ENCODE measurements at places on chromosomes 12 and 14.

GRCh38 chr14:104864267-104865080 is 594 bp upstream of the CEP170B start:
- no peak for DNase-seq

DNA sequence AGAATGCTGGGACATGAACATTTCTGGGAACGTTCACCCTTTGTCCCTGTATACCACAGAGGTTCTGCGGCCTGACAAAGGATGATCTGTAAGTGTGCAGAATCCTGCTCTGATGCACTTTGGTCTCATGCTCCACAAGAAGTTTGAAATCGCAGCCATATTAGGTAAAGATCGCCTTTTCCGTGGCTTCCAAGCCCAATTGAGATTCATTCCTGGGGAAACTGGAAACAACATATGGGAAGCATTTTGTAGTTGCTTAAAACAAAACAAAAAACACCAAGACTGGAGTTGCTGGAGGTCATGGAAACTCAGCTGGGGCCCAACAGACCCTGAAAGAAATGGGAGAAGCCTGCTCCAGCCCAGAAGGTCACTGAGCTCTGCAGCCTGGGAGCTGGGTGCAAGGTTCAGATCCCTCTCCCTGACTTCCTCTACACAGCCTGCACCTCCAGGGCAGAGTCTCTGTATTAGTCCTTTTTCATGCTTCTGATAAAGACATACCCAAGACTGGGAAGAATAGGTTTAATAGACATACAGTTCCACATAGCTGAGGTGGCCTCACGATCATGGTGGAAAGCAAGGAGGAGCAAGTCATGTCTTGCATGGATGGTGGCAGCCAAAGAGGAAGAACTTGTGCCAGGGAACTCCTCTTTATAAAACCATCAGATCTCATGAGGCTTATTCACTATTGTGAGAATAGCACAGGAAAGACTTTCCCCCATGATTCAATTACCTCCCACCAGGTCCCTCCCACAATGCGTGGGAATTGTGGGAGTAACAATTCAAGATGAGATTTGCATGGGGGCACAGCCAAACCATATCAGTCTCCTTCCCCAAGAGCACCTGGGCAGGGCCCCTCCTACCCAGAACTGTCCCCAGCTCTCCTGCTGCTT is 60.8 kb upstream of the CHGA start:
- DNase-seq, result no peak

GRCh38 chr12:121334513-121335343 is 17.5 kb downstream of the ANAPC5 start:
- peak; percentile 92 for DNase-seq

DNA sequence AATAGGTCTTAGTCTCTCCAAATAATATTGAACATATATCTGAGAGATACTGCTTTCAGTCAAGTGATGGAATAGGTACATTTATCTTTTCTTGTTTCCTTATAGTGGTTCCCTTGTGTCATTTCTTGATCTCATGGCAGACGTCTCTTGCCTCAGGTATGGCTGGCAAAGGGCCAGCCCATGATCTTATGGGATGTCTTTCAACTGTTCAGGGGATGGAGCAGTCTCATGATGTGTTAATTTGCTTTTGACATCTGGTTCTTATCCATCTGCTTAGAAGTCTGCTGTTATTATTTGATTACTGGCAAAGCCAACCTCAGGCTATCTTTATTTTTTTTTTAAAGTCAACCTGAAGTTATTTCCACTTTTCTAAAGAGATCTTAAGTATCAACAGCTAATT is 262.9 kb downstream of the TMEM117 start:
- no peak for DNase-seq

GRCh38 chr12:93803424-93803807 is 126.2 kb downstream of the CRADD start:
- DNase-seq, result no peak
